ENCODE measurements at places on chromosomes 6 and 20.

- no peak for DNase-seq
Observed at GRCh38 chr6:83257791-83258190, 64.6 kb downstream of the RWDD2A start.

DNA sequence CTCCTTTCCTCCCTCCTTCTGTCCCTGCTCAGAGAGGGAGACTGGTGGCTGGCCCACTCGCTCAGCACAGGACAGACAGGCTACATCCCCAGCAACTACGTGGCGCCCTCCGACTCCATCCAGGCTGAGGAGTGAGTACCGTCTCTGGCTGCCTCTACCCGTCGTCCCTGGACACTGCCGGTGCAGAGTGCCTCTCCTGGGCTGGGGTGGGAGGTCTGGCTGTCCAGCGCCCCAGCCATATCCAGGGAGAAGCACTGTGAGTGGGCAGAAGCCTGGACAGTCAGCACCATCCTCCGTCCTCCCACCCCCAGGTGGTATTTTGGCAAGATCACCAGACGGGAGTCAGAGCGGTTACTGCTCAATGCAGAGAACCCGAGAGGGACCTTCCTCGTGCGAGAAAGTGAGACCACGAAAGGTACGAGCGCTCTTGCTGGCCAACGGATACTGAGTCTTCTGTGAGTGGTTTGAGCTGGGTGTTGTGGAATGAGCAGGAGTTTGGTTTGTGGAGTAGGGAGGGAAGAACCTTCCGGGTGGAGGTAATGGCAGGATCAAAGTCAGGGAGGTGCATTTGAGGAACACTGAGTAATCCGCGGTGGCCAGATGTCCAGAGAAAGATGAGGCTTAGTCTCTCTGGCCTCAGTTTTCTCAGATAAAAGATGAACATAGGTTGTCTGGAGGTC is 48.1 kb downstream of the SRC start:
- no peak for DNase-seq

GRCh38 chr6:90179190-90180169 is 117.2 kb downstream of the BACH2 start:
- DNase-seq: peak; percentile 15

GRCh38 chr6:41654151-41654697 is 16.0 kb downstream of the MDFI start:
- DNase-seq: no peak

DNA sequence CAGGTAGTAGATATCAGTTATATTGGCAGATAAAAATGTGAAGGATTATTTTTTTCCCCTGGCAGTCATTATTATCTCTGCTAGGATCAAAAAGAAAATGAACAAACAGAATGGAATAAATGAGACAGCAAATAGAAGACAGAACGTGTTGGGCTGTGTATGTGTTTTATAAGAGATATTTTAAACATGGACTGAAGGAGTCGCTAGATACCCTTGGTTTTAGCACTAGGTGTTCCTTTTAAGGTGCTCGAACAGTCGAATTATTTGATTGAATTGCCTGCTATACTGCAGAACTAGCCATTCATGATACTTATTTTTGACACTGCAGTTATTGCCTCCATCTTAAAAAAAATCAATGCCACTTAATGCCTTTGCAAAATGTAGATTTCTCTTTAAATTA is 3.7 kb downstream of the GRIK2 start:
- no peak for DNase-seq

DNA sequence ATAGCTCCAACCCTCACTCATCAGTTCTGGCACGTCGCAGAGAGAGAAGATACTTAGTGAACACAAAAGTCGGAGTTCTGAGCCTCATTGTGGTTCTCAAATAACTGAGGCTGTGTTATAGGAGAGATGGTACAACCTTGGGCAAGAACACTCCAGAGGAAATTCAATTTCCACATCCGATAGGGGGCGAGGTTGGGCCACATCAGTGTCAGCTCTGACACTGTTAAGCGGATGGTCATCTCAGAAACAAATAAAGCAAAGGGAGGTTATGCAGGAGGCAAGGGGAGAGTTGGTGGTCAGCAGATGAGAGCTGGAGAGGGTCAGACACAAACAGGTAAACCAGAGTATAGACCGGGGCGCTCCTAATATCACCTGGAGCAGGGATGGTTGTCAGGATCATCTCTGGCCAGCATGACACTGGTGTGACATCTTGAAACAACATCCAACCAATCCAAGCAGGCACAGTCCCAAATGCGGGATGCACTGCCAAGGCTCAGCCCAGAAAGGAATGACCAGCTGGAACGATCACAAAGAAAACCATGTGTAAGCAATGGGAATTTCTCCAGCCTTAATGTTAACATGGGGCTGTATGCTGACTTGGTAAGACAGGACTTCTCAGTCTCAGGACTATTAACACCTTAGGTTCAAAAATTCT is 331.8 kb downstream of the HACE1 start:
- DNase-seq: peak; percentile 37

GRCh38 chr6:35309611-35310264 is 12.1 kb downstream of the DEF6 start:
- no peak for DNase-seq

GRCh38 chr20:58480551-58481336 is 34.5 kb downstream of the APCDD1L start:
- DNase-seq: no peak

DNA sequence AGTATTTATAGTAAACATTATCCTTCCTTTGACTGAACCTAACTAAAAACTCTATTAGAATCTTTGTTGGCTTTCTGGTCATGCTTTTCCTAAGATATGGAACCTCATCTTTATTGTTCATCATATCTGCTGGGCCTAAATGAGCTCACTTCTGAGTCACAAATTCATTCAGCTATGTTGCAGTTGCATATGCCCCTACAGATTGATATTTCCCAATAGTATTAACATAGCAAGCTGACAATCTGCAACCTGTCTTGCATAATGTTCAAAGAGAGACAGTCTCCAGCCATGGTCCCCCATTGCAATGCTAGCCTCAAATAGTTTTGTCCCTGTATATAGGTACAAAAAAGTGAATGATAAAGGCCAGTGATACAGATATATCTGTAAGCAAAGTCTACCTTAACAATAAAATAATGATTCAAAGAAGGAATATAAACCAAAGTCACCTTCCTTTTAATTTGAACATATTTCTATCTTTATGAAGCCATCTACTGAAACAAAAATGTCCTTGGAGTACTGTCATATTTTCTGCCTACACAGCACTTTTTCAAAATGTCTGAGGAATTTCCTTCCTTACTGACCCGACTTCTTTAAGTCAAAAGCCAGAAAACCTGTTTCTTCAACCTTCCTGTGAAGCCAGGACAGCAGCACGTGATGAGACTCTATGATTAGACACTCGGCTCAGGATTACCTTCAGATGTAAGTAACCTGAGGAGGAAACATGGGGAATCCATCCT is 140.7 kb downstream of the UBE3D start:
- DNase-seq: no peak

DNA sequence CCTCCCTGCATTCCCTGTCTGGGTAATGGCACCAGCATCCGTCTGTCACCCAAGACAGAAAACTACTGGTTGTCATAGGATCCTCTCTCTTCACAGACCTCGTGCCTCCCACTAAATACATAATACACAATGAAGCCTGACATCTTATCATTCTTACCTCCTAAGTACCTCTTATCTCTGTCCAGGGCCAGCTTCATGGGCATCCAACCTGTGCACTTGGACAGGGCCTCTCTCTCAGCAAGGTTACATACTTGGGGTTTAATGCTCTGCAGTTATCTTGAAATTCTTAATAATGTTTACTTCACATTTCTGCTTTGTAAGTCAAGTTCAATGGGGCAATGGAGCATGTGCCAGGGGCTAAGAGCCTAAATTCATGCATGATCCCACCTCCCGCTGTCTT is 30.8 kb upstream of the KLHL31 start:
- DNase-seq: no peak

- DNase-seq: no peak
Observed at GRCh38 chr6:35600659-35601125, 88.0 kb upstream of the TULP1 start.

DNA sequence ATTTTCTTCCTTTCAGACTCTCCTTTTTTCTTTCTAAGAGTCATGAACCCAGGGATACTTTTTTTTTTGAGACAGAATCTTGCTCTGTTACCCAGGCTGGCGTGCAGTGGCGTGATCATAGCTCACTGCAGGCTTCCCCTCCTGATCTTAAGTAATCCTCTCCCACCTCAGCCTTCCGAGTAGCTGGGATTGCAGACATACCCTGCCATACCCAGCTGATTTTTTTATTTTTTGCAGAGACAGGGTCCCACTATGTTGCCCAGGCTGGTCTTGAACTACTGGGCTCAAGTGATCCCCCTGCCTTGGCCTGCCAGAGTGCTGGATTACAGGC is 32.8 kb upstream of the IER3 start:
- DNase-seq: no peak

GRCh38 chr6:11732036-11732631 is 46.5 kb downstream of the ADTRP start:
- DNase-seq: peak; percentile 97

- DNase-seq: no peak
Observed at GRCh38 chr6:56757588-56757984, 114.9 kb upstream of the DST start.

DNA sequence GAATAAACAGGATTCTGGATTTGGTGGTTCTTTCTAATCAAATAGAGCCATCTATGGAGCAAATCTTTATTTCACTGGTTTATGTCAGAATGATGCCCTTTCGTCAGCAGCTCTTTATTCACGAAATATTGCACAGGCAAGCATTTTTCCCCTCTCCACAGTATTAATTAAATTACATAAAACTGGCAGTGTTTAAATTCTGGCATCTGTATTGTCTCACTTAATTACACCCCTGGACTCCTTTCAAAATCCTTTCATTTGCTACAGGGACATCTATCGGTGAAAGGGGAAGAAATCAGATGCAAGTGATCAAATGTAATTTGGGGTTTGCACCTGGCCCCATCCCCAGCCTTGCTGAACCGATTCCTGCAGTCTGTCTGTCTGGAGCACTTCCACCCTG is 801.9 kb downstream of the QKI start:
- peak; percentile 15 for DNase-seq

DNA sequence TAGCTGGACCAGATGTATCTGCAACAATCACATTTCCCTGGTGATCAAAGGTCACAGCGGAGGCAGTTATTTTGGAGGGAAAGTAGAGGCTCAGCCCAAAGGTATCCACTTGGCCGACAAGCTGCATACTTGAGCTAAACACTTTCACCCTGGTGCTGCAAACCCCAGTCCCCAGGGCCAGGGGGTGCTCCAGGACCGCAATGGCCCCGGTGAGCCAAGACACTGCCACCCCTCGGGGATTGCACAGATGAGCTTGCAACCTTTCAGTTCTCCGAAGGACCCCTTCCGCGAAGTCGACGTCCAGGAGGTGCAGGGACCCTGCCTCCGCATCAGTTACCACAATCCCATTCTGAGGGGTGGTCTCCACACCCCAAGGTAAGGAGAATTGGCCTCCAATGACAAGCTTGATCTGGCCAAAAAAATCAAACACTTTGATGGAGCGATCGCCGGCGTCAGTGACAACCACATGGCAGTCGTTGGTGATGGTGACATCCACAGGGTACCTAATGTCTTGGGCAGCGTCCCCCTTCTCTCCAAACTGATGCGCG is 823 bp downstream of the NHLRC1 start:
- peak; percentile 22 for DNase-seq

DNA sequence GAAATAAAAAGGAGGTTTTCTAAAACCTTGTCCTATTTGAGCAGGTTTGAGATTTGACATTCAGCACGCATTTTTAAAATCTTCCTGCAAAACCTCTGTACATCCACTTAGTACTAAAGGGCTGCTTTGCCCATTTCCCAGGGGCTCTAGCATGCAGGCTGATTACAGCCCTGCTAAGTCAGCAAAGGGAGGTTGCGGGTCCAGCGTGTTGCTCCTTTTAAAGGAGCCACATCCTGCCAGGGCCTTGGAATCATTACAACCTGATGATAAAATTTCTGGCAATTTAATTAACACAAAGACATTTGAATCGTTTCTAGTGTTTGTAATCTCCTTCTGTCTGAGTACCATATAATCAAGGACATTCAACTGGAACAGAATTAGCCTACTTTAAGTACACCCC is 455.1 kb upstream of the CITED2 start:
- DNase-seq: no peak

DNA sequence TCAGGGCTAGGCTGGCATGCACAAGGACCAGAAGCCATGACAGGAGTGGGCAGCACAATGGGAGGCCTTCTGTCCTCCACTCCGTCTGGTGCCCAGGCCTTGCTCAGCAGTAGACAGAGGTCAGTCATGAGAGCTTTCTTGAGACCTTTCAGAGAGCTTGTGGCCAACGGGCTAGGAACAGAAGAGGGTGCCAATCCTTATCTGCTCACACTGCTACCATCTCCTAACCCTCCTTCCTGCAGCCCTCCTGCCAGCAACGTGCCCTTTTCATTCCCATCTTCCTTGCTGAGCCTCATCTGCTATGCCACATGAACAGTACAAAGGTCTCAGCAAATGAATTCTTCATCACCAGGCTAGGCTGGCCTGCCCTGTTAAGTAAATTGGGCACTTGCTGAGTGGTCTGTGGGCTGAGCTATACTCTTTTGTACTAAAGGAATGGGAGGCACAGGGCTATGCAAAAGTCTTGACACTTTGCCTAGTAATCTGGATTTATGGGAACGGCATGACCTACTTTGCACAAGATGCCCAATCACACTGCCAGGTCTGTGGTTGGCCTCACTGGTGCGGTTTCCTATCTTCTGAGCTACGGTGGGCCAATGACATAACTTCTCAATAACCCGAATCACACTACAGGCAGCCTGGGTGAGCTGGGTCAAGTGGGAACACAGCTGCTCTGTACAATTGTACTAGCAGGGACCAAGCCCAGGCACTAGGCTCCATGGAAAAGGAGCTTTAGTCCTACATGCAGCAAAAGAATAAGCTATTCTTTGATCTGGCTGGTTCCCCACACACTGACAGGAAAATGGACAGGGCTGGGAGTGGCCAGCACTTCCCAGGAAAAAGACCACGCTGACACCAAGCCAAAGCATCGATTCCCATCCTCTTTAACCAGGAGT is 47.8 kb downstream of the ELOVL5 start:
- DNase-seq: no peak

GRCh38 chr6:40334496-40335270 is 252.5 kb downstream of the LRFN2 start:
- no peak for DNase-seq

- peak; percentile 5 for DNase-seq
Observed at GRCh38 chr20:56752274-56752673, 123.2 kb downstream of the TFAP2C start.

GRCh38 chr6:56955171-56956155 is 556 bp downstream of the BEND6 start:
- peak; percentile 93 for DNase-seq

- DNase-seq: no peak
Observed at GRCh38 chr20:24578567-24579415, 109.4 kb downstream of the SYNDIG1 start.

DNA sequence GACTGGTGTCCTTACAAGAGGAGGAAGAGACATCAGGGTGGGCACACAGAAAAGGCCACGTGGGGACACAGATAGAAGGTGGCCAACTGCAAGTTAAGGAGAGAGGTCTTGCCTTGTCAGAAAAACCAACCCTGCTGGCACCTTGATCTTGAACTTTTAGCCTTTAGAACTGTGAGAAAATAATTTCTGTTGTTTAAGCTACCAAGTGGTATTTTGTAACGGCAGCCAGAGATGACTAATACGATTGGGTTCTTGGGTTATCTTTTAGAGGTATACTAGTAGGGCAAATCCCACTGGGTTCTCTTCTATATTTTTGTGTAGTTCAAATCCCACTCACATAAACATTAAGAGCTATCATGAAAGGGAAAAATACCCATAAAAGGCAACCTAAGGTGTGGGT is 31.9 kb upstream of the ZBTB24 start:
- no peak for DNase-seq
